ENCODE measurements at places on chromosomes 13 and 19. TPM values are rescaled to one million over a fixed set of nuclear protein-coding genes. Genes with fewer than 3 reads are reported as not detected.

Gene ZGLP1
- 1.7 TPM for total RNA-seq

Gene TMEM145
- total RNA-seq: 3.0 TPM

Gene KLK1
- total RNA-seq: 0.28 TPM

Gene NXNL1
- not detected for total RNA-seq

Gene SHD
- 0.17 TPM for total RNA-seq

All from A549 treated with AZD2906 at 1 μM for 4 hours (cell line).